Activated effector memory CD4-positive, alpha-beta T cell treated with Interleukin-2 at 50 U/mL for 16 hours (primary cell): ENCODE measurements at places on chromosomes 5 and 9.

GRCh38 chr5:1055896-1056610 is 47.5 kb downstream of the NKD2 start:
- DNase-seq, result no peak

GRCh38 chr5:50763351-50763750 is 96.9 kb downstream of the PARP8 start:
- DNase-seq, result no peak

- no peak for DNase-seq
These were observed 487.7 kb downstream of the GADD45G start for GRCh38 chr9:90092508-90092907.

GRCh38 chr5:132812781-132813598 is at the start of gene SOWAHA:
SOWAHA (plus strand) TSS chr5:132813302; CDS start chr5:132813622, 320 bp downstream.
- no peak for DNase-seq

GRCh38 chr9:35702696-35703095 is 13.0 kb upstream of the TPM2 start:
- no peak for DNase-seq

- DNase-seq, result no peak
These were observed 118.9 kb upstream of the NMUR2 start for GRCh38 chr5:152523964-152524363.

DNA sequence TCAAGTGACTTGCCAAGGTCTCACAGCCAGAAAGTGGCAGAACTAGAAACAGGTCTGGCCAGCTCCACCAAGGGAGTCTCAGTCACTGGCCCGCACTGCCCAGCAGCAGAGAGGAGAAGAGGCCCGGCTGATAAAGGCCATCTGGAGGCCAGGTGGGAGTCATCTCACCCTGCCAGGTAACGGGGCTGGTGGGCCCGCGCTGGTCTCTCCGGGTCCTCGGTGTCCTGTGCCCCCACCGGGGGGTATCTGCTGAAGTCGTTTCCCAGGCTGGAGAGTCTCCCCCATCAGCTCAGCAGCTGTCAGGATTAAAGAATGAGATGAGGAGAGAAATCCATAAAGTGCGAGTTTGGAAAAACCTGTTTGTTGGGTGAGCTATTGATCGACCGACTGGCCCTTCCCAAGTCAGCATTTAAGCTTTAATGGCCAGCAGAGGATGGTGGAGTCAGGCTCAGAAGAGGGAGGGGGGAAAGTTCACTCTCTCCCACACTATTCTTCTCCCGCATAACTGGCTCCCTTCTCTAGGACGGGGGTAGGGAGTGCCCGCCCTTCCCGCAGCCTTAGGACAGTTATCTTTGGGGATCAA is 30.3 kb downstream of the LMX1B start:
- no peak for DNase-seq

- DNase-seq, result no peak
These were observed 9.8 kb downstream of the VDAC1 start for GRCh38 chr5:133994990-133995333.

GRCh38 chr5:151262532-151262931 is 9.5 kb downstream of the GM2A start:
- DNase-seq, result no peak

GRCh38 chr5:107470295-107470582 is 200.5 kb downstream of the EFNA5 start:
- DNase-seq, result no peak

GRCh38 chr5:130541617-130542221 is 623.3 kb downstream of the HINT1 start:
- no peak for DNase-seq

GRCh38 chr9:18720691-18721090 is 246.7 kb downstream of the ADAMTSL1 start:
- DNase-seq, result no peak

GRCh38 chr9:5958273-5958672 is 57.2 kb downstream of the RANBP6 start:
- DNase-seq, result no peak

GRCh38 chr5:74477761-74478160 is 162.8 kb downstream of the ENC1 start:
- DNase-seq, result no peak

- no peak for DNase-seq
These were observed 52.5 kb upstream of the PRLR start for GRCh38 chr5:35282810-35283209.

- no peak for DNase-seq
These were observed 2.4 kb downstream of the PRRX2 start for GRCh38 chr9:129667850-129668249.

- no peak for DNase-seq
These were observed 549.0 kb upstream of the NUDT12 start for GRCh38 chr5:104111632-104112031.

GRCh38 chr9:123663529-123663928 is 266.4 kb downstream of the DENND1A start:
- no peak for DNase-seq

GRCh38 chr5:90581956-90582355 is 23.4 kb downstream of the ADGRV1 start:
- no peak for DNase-seq

DNA sequence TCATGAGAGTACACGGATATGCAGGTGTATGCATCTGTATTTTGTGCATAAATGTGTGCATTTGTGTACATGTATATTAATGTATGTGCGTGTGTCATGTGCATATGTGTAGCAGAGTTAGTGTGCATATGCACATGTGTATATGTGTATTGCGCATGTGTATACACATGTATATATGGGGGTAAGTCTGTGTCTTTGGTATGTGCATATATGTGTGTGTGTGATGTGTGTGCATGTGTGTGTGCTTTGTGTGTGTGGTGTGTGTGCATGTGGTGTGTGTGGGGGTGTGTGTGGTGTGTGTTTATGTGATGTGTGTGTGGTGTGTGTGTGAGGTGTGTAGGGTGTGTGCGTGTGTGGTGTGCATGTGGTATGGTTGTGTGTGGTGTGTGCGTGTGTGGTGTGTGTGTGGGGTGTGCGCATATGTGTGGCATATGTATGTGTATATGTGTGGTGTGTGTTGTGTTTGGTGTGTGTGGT is 13.1 kb upstream of the CTSL start:
- no peak for DNase-seq

DNA sequence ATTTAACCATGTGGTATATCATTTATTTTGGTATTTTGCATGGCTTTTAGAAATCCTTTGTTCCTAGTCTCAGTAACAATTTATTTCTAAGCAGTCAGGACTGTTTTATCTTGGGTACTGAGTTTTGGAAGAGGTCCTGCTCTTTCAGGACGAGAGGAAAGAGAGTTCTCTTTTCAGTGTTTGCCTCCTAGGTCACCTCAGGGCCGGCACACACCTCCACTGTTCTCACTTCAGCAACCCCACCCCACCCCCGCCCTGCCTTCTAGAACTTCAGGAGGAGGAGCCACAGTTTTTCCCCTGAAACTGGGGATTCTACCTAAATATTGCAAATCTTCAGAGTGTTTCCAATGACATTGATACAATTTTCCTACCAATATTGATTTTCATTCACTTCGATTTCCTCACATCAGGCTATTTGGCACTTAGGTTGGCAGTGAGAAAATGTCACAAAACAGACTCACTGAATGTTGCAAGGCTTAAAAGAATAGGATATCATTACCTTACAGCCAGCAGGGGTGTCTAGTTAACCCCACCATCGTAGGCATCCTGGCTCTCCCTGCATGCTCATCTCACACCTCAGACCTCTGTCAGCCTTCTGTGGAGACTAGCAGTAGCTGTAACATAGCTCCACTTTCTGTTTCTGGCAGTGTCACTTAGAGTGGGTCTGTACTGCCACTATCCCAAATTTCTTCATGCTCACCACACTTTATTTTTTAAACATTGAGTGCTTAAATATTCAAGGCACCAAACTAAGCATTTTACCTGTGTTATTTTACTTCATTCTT is 5.4 kb downstream of the IGIP start:
- no peak for DNase-seq

DNA sequence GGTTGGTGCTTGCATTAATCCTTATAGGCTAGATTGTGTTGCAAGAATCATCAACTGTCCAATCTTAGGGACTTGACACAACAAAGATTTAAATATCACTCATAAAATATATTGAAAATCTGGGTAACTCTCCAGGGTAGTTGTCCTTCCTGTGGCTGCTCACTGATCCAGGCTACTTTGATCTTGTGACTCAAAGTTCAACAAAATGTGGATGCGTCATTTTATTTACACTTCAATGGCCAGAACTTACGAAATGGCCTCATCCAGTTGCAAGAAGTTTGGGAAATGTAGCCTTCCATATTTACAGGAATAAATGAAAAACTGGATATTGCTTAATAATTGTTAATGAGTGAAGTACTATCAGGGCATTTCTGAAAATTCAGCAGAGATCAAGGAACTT is 235.5 kb upstream of the ACTBL2 start:
- DNase-seq, result no peak

DNA sequence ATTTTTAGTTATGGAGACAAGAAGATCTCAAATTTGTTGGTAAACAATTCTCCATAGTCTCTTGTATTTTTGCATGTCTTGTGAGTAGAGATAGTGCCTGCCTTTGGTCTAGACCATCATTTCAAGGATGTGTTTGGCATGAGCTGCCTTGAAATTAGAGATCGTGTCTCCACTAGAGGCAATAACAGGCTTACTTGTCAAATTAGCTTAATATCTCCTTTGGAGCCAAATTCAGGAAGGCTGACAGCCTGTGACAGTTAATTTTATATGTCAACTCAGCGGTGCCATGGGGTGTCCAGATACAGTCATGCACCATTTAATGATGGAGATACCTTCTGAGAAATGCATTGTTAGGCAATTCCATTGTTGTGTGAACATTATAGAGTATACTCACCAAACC is 24.8 kb upstream of the PRDM9 start:
- DNase-seq, result no peak

DNA sequence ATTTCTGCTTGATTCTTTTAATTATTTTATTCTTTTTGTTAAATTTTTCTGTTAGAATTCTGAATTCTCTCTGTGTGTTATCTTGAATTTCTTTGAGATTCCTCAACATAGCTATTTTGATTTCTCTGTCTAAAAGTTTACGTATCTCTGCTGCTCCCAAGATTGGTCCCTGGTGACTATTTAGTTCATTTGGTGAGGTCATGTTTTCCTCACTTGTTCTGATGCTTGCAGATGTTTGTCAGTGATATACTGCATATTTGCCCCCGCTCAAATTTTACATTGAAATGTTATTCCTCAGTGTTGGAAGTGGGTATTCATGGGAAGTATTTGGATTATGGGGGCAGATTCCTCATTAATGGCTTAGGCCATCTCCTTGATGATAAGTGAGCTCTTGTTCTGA is 105.3 kb downstream of the PRDM9 start:
- no peak for DNase-seq

DNA sequence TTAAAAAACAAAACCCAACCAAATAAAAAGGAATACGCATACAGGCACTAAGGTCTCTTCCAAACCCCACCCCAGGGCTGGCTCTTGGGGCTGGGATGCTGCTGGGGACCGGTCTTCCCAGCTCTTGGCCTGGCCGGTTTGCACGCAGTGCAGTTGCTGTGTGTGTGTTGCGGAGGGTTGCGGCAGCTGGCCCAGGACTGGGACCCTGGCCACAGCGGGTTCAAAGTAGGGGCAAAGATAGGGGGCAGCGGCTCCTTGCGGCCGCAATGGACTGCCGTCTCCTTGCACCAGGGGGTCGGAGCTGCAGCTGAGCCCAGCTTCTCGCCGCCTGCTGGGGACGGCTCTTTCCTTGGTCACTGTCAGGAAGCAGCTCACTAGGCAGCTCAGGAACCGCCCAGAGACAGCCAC is 5.0 kb downstream of the DMRT3 start:
- DNase-seq, result no peak

- no peak for DNase-seq
These were observed 496.0 kb upstream of the CLINT1 start for GRCh38 chr5:158354958-158355357.

GRCh38 chr9:20650750-20651299 is 28.5 kb upstream of the MLLT3 start:
- DNase-seq, result no peak

DNA sequence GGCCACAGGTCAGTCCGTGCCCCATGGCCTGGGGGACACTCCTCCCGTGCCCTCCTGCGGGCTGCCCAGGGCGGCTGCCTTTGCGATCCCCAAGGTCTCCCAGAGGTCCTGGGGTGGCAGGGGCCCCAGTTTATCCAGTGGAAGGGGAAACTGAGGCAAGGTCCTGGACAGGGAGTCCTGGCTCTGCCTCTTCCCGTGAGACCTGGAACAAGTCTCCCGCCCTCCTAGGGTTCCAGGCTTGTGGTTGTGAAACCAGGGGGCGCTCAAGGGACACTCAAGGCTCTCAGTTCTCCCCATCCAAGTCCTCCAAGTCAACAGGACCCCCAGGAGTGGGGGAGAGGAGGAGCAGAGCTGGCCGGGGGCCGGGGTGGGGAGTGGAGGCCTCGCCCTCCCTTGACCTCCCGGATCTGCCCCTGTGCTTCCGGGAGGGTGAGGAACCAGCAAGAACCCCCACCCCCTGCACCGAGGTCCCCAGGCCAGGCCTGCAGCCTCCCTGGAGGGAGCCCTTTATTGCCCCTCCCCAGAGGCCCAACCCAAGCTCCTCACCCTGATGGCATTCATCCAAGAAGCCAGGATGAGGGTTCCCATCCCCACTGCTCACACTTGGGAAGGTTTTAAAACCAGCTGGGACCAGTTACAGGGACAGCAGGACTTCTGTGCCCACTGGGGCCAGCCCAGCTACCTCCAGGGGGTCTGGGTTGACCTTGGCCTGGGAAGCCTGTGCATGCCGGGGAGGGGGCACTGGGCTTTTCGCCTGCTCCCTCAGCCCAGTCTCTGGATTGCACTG is 24.7 kb upstream of the TMEM250 start:
- no peak for DNase-seq

DNA sequence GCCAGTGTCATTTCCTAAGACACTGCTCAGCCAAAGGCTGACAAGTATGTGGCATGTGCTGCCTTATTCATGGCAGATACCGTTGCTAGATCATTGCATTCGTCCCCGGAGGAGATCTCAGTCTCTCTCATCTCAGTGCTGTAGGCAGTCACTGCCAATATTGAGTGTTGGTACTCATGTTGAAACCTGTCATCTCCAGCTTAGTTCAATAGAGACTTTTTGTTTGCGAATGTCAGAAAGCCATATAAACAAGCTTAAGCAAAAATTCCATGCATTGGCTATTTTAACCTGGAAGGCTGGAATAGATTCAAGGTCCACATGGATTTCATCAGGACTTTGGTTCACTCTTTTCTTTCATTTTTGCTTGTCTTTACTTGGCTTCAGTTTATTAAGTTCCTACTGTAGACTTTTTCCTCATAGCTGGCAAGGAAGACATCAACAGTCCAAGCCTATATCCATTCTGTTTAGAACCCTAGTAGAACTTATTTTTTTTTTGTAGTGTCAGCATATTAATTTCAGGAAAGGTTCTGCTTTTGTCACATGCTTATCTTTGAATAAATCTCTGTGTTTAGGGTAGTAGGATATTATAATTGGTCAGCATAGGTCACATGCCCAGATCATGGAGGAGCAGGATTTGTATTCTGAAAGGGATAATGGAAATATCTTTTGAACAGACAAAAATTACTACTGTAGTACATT is 66.8 kb downstream of the FCHO2 start:
- no peak for DNase-seq

GRCh38 chr9:138010861-138011260 is 133.3 kb downstream of the CACNA1B start:
- no peak for DNase-seq
